ENCODE measurements at places on chromosomes 16 and 17. TPM values are rescaled to one million over a fixed set of nuclear protein-coding genes. Genes with fewer than 3 reads are reported as not detected.

Gene SNX20
- total RNA-seq, result 0.20 TPM

Gene MPV17L
- under 0.01 TPM for total RNA-seq

Gene WNT9B
- total RNA-seq, result not detected

Gene KRT27
- total RNA-seq, result not detected

Gene TMEM235
- total RNA-seq, result 0.22 TPM

Gene PIPOX
- total RNA-seq, result 1.2 TPM

Gene SEPTIN12
- not detected for total RNA-seq

- peak; percentile 43 for DNase-seq
These were observed 14.7 kb upstream of the SLX4 start for GRCh38 chr16:3625911-3626732.

- no peak for DNase-seq
These were observed 1.6 kb downstream of the GALNS start for GRCh38 chr16:88855176-88855575.

- DNase-seq, result peak; percentile 55
These were observed 7.6 kb downstream of the HDAC5 start for GRCh38 chr17:44115585-44116415.

DNA sequence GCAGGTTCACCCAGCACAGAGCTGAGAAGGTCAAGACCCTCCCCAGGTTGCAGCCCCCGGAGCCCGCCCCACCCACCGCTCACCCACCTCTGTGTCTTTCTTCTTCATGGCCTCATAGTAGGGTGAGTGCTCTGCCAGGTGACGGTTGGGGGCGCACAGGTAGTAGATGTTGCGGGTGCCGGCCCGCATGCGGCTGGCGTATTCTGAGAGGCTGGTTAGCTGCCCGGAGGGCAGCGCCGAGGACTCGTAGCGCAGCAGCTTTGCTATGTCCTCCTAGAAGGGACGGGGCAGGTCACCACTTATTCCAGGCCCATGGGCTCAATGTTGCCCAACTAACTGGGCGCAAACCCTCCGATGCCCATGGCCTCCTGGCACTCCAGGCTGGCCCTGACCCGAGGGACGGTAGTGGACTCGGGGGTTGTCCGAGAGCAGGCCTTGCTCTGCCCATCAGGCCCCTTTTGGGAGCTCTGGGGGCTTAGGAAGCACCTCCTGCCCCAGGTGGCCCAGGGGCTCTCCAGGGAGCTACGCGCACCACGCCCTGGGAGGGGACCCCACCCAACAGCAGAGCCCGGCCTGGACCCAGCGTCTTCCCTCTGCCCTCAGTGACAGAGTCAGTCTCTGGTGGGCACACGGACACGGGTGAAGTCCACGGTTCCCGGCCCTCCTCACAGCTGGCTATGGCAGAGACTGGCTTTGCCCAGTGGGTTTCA, 9.9 kb downstream of the DNASE1 start:
- DNase-seq, result no peak

DNA sequence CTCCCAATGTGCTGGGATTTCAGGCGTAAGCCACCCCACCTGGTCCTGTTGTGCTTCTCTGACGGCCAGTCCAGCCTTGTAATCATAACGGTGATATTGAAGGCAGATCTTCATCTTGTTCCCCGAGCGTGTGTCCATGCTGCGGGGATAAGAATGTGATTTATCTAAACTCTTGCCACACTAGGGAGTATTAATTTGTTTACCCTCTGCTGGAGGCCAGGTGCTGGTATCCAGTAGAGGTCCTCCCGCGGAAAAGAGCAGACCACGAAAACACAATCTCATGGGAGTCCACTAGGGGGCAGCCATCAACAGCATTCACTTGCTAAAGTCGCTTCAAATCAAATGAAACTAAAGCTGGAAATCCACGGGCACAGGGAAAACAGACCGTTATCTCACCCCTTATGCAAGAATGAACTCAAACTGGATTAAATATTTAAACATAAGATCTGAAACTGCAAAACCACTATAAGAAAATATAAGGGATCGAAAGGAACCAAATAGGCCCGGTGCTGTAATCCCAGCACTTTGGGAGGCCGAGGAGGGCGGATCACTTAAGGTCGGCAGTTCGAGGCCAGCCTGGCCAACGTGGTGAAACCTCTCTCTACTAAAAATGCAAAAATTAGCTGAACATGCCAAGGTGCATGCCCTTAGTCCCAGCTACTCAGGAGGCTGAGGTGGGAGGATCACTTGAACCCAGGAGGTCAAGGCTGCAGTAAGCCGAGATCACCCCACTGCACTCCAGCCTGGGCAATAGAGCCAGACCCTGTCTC, 22.3 kb upstream of the RBBP6 start:
- peak; percentile 86 for DNase-seq

GRCh38 chr17:6755731-6756184, at the start of gene XAF1:
Gene XAF1, plus strand, starts transcription at chr17:6756046. Its CDS starts 33 bp downstream, at chr17:6756079.
- DNase-seq, result no peak

GRCh38 chr17:56604691-56605290, 11.3 kb downstream of the NOG start:
- DNase-seq, result no peak

DNA sequence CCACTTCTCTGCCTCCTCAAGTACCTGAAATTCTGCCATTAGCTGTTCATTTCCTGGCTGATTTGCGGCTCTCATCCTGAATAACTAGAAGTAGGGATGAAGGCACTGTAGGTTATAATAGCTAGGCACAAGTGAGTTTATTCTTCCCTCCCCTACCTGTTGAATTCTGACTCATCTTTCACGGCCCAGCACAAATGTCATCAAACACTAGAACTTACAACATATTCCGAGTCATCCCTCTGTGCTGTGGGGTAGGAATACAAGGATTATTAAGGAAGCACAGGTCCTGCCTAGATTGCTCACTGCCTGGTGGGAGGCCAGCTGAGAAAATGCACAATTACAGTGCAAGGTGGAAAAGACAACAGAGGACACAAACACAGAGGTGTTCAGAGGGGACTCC, 103.7 kb upstream of the ASIC2 start:
- no peak for DNase-seq

GRCh38 chr16:73027685-73028111, 20.2 kb downstream of the ZFHX3 start:
- no peak for DNase-seq

GRCh38 chr16:12124742-12125141, 148.2 kb downstream of the SNX29 start:
- peak; percentile 27 for DNase-seq

- no peak for DNase-seq
These were observed 61.1 kb downstream of the CDYL2 start for GRCh38 chr16:80743273-80743672.

DNA sequence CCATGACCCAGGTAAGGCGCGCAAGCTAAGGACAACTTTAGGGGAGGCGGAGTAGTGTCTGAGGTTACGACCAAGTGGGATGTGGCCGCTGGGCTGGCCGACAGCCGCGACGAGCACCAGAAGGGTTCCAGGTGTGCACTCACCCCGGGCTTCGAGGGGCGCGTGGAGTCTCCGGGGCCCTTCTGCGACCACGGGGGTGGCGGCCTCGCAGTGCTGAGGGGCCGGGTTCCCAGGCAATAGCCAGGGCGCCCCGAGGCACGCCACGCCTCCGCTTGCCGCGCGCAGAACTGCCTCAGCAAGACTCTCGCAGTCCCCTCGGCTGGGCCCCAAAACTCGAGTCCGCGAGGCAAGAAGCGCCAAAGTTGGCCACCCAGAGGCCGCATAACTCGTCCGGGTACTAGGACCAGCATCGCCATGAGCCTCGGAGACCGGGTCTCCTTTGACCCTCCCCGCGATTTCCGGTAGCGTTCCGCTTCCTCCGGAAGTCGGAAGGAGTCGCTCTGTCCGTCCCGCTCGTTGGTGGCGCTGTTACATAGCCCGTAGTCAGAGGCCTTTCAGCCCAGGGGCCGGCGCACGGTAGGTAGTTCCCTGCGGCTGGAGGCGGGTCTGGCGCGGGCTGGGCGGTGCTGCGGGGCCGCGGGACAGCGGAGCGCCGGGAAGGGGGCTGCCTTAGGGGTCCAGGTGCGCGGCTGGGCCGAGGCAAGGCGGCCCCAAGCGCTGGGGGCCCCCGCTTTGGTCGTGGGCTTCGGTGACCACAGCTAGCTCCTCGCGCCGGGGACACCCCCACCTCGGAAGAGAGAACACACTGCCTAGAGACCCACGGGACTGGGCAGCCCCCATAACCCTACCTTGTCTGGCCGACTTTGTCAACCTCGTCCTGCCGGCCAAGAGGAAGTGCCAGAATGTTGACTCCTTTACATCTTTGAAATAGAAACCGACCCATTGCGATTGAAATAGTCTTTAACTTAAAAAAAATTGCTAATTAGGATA, at the start of the genes ADPRM and SCO1:
TSS of gene ADPRM (plus strand) at position 503 of the 990 bp plus-strand sequence. CDS start 7,333 bp downstream, outside the sequence.
TSS of gene SCO1 (minus strand) at position 442 of the 990 bp plus-strand sequence. CDS start at position 416, 26 bp downstream.
- peak; percentile 94 for DNase-seq

DNA sequence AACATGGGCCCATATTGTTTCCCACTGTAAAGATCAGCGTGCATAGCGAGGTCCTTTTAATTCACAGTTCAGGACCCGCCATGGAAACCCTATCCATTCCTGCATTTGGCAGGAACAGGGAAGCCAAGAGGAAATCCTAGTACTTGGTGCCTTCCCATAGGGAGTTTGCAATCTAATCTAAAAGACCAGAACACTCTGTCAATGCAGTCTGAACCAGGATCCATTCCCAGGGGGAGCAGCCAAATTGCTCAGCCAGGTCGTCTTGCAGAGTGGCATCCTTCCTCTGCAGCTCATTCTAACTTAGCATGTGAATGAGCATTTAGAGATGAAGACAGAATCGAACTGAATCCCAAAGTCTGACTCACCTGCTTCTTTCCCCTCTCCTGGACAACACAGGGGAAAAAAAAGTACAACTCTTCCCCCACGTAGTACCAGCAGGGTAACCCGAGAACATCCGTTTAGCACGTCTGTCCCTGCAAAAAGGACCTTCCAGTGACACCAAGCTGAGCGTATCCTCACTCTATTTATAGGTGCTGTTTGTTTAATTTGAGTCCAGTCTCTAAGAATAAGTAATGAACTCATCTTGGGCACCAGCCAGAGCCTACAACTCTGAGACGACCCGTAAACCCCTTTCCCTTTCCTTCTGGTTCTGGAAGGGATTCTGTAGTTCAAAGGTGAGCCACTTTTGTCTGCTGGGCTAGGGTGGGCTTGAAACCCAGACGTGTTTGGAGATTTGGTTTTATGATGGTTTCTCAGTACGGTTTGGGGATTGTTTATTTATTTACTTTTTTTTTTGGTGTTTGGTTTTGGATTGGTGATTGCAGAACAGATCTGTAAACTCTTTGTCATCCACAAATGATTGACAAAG, 74.5 kb downstream of the ERCC4 start:
- DNase-seq, result no peak

- DNase-seq, result no peak
These were observed 52.1 kb downstream of the KLHDC4 start for GRCh38 chr16:87713451-87714229.

- DNase-seq, result peak; percentile 55
These were observed 20.6 kb downstream of the HIC1 start for GRCh38 chr17:2075336-2076086.

- DNase-seq, result peak; percentile 63
These were observed 6.4 kb downstream of the THRA start for GRCh38 chr17:40068917-40069750.

DNA sequence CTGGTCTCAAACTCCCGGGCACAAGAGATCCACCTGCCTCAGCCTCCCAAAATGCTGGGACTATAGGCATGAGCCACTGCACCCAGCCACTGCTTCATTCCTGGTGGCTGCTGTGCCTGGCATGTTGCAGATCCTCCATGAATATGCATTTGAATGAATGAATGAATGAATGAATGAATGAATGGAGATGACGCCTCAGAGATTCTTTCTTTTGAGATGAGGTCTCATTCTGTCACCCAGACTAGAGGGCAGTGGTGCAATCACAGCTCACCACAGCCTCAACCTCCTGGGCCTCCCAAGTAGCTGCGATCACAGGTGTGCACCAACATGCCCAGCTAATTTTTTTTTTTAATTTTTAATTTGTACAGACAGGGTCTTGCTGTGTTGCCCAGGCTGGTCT, 5.2 kb downstream of the SPN start:
- DNase-seq, result no peak

DNA sequence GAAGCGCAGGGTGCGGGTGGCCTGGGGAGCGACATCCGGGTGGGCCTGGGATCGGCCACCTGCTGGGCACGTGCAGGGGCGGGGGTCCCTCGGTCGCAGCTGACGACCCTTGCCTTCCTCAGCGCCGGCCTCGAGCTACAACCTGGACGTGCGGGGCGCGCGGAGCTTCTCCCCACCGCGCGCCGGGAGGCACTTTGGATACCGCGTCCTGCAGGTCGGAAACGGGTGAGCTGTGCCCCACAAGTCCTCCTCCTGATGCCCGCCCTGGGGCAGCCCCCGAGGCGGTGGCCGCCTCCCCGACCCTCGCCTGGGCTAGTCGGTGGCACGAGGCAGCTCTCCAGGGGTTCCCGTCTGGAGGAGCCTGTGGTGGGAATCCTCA, 1.5 kb downstream of the ITGAL start:
- no peak for DNase-seq

- DNase-seq, result peak; percentile 43
These were observed 454 bp downstream of the CCDC40 start for GRCh38 chr17:80036715-80037477.

- no peak for DNase-seq
These were observed 9.3 kb downstream of the ODAD4 start for GRCh38 chr17:41939693-41940090.

DNA sequence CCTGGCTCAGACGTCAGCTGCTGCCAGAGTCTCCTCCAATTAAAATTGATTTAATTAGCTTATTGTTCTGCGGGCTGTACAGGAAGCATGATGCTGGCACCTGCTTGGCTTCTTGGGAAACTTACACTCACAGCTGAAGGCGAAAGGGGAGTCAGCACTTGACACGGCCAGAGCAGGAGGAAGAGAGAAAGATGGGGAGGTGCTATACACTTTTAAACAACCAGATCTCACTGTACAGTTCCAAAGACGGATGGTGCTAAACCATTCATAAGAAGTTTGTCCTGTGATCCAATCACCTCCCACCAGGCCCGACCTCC, 1.4 kb upstream of the PRDM7 start:
- no peak for DNase-seq

DNA sequence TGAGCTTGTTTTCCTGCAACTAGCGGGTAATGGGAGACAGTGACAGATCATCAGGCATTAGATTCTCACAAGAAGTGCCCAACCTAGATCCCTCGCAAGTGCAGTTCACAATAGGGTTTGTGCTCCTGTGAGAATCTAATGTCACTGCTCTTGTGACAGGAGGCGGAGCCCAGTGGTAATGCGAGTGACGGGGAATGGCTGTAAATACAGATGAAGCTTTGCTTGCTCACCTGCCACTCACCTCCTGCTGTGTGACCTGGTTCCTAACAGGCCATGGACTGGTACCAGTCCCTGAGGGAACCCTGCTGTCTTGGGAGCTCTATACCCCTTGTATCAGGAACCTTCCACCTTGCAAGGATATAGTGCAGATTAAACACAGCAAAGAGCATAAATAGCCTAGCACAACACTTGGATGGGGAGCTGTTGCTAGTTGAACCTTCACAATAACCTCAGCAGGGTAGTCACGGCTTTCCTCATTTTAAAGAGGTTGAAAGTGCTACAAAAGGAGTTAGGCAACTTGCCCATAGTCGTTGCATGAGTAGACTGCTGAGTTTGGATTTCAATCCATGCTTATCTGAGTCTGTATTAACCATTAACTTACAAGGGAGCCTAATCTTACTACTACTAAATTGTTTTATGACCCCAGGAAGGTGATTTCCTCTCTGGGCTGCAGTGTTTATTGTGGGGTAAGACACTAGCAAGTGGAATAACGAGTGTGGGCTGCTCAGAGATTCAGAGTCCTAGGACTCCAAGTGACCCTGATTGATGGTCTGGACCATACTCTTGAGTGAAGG, 156.6 kb upstream of the ZFHX3 start:
- DNase-seq, result no peak

- DNase-seq, result peak; percentile 83
These were observed 6.6 kb upstream of the BMERB1 start for GRCh38 chr16:15427648-15428239.

GRCh38 chr16:55330781-55331647, 7.0 kb downstream of the IRX6 start:
- no peak for DNase-seq

- DNase-seq, result no peak
These were observed 18.4 kb downstream of the EFCAB5 start for GRCh38 chr17:29959658-29960337.
